Amygdala (tissue), 56 donors: ENCODE measurements at places on chromosomes 12 and 14.

DNA sequence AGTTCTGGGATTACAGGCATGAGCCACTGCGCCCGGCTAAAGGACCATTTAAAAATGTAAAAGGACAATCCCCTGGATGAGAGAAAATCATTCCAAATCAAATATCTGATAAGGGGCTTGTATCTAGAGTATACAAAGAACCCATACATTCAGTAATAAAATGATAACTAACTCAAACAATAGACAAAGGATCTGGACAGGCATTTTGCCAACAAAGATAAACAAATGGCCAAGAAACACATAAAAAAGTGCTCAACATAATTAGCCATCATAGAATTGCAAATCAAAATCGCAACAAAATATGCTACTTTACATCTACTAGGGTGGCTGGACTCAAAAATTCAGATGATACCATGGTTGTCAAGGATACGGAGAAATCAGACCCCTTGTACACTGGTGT, 8.5 kb upstream of the BICD1 start:
- DNase-seq, result no peak

- DNase-seq, result no peak
Observed at GRCh38 chr12:53227836-53228235, 4.2 kb downstream of the RARG start.

DNA sequence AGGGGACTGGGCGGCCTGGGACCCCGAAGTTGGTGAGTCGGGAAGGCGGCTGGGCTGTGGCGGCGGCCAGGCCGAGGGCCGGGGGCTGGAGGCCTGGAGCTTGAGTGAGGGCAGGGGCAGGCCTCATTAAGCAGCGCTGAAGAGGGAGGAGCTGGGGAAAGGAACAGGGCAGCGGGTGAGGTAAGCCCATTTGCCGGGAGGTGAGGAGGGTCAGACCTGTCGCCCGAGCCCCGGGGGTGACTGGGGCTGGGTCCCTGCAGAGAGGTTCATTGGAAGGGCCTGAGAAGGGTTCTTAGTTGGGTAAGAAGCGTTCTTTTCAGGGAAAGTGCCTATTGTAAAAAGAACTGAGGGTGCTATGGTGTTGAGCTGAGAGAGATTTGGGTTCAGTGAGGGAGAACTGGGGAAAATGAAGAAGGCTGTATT, 441 bp downstream of the RAB5B start:
- no peak for DNase-seq

GRCh38 chr12:102883204-102883799, 33.7 kb downstream of the PAH start:
- no peak for DNase-seq

DNA sequence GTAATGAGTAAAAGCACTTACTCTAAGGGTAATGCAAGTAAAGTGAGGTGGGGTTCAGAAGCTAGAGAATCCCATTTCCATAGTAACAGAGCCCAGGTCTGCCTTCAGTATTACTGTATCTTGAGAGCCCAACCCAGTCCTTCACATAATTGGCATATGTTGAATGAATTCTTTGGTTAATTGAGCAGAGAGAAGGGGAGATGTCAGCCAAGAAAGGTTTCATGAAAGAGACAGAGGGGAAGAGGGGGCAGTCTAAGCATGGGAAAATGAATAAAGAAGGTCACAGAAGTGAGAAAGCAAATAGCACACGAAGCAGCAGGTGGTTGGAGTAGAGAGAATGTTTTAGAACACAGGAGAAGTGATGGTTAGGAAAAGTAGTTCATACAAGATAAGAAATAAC, 371.1 kb downstream of the SEC23A start:
- DNase-seq, result no peak

DNA sequence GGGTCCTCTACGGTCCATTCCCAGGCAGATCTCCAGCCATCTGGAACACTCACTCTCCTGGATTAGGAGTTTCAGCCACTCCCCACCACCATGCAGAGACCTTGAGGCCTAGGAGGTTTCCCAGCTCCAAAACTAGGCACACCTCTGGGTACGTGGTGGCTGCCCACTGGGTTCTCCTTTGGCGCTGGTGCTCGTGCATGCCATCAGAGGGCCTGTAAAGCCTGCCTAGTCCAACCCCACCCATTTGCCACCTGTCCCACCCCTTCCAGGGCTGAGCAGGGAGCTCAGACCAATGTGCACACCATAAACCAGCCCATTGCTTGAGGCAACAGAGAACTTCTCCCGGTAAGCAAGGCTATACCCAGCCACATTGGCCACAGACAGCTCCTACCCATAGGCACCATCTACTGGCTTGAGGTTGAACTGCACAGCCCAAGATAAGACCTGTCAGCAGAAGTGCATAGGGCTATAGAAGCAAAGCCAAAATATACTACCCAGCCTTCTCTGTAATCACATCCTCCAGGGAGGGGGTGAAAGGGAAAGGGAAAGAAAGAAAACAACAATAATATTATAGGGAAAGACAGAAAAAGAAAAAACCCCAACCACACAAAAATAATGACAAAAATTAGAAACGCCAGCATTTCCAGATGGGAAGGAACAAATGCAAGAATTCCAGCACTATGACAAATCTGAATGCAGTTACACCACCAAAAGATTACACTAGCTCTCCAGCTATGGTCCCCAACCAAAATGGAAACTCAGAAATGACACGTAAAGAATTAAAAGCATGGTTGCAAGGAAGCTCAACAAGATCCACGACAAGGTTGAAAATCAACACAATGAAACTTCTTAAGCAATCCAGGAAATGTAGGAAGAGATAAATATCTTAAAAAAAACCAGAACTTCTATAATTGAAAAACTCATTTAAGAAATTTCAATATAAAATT, 111.9 kb upstream of the CCDC175 start:
- no peak for DNase-seq
